ENCODE measurements at places on chromosomes 5 and 9. TPM values are rescaled to one million over a fixed set of nuclear protein-coding genes. Genes with fewer than 3 reads are reported as not detected.

The C1QTNF3 gene
- total RNA-seq, result 0.18 TPM

The S1PR3 gene
- 93.6 TPM for total RNA-seq

The OMD gene
- not detected for total RNA-seq

The SV2C gene
- total RNA-seq, result not detected

The DMRT2 gene
- total RNA-seq, result not detected

The NUDT12 gene
- total RNA-seq, result 1.9 TPM

The TMEM215 gene
- 0.02 TPM for total RNA-seq

The SPINK1 gene
- 1.9 TPM for total RNA-seq

The MELK gene
- 68.7 TPM for total RNA-seq

The CDX1 gene
- not detected for total RNA-seq

The CRAT gene
- 24.9 TPM for total RNA-seq

The FAXDC2 gene
- total RNA-seq, result 0.33 TPM

The LAMC3 gene
- 2.3 TPM for total RNA-seq

The PHF24 gene
- 0.09 TPM for total RNA-seq

The SLC36A2 gene
- not detected for total RNA-seq

The SPATA24 gene
- total RNA-seq, result 4.9 TPM

The NRARP gene
- total RNA-seq, result 3.6 TPM

All from A549 treated with AZD2906 at 1 μM for 4 hours (cell line).